ENCODE measurements at places on chromosomes 16 and 17.

- DNase-seq, result no peak
Observed at GRCh38 chr16:21647562-21648164, 4.7 kb downstream of the IGSF6 start.

DNA sequence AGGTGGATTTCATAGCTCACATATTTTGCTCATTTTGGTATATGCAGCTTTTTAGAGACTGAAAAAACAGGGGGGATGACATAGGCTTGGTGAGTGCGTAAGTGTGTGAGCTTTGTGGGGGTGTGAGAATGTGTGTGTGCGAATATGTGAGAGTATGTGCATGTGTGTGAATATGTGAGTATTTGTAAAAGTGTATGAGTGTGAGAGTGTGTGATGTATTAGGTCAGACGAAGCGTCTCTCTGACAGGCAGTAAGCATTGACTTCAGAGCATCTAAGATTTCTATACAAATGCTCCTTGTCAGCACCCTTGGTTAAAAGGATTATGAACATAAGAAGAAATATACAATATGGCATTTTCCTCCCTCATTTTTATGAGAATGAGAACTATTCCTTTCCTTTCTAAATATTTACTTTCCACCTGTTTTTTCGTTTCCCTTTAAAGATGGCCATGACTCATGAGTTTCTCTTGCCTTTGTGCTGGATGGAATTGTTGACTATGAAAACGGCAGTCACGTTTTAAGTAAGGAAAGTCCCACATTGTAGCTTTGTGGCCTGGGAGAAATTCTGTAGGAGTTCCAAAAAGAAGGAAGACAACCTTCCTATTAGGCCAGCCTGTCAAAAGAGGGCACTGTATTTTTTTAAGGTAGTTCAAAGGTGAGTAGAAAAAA lies 276.4 kb downstream of the FOXL1 start:
- DNase-seq, result no peak

DNA sequence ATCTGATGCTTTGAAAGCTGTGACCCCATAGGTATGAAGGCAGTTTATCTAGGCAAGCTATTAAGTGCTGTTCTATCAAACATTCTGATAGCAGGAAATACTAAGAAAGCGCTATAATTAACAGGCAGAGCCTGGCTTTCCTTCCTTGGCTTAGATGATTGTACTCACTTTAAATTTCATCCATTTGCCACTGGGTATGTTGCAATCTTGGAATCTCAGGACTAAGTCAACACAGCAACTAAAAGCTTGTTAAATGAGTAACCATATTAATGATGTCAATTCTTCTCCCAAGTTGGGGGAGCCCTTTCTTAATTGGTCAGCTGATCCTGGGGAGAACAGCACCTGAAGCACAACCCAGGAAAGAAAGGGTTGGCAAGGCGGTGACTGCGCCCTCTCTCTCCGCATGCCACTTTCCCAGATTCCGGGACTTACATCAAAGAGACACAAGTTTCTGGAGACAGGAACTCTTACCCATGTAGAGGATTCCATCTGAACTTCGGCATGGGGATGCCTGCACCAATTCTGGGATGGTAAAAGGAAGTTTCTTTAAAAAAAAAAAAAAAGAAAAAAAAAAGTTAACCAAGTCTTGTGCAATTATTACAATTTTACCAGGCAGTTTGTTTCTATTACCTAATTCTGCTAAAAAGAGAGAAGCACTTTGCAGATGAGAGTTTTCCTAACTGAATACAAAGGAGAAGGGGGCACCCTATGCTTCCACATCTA lies 54.4 kb upstream of the ICAM2 start:
- DNase-seq, result no peak

- no peak for DNase-seq
Observed at GRCh38 chr17:79792341-79792871, 4.5 kb downstream of the CBX8 start.

GRCh38 chr16:27444015-27444414 lies 42.0 kb downstream of the IL21R start:
- DNase-seq, result no peak

- no peak for DNase-seq
Observed at GRCh38 chr16:53672461-53672860, 31.2 kb downstream of the RPGRIP1L start.

DNA sequence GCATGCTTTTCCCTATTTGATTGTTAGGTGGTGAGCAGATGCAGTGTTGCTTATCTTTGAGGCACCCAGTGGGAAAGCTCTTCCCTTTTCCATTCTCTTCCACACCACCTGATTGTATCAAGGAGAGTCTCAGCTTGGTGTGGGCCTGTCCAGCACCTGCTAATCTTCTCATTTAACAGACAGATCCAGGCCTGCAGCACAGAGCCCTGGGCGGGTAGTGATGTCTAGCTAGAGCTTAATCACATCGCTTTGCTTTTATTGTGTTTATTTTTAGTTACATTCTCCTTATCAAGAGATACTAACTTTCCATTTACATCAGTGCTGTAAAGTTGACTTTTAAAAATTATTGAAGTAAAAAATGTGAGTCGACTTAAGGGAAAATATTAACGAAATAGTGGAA lies 24.2 kb downstream of the FOXL1 start:
- DNase-seq, result no peak

GRCh38 chr16:61590577-61590976 lies 445.7 kb downstream of the CDH8 start:
- DNase-seq, result no peak

DNA sequence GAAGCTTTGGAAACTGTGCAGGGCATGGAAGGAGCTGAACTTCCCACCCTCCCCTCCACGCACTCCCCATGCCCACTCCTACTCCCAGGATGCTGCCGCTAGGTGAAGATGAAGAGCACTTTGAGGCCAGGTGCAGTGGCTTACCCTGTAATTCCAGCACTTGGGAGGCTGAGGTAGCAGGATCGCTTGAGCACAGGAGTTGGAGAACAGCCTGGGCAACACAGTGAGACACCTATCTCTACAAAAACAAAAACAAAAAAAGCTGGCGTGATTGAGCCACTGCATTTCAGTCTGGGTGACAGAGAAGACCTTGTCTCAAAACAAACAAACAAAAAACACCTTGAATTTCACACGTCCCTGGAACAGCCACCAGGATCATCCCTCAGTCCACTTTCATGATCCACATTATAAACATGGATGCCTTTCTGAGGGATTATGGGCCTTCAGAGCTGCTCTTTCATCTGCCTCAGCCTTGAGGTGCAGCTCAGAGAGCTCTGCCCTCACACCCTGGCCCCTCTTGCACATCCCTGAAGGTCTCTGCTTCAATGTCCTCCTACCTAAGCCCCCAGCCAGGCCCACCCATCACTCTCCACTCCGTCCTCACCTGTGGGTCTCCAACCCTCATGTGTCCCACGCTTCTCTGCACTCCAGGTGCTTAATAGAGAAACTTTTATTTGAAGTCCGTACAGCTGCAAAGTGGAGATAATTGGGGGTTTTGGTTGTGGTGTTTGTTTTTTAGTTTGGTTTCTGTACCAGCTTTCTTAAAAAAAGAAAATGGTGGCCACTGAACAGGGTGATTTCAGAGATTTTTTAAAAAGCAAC lies 25.8 kb downstream of the PHB1 start:
- peak; percentile 53 for DNase-seq

- no peak for DNase-seq
Observed at GRCh38 chr17:8703001-8703400, 41.6 kb downstream of the CCDC42 start.

- DNase-seq, result no peak
Observed at GRCh38 chr16:50613281-50613963, 65.2 kb downstream of the NKD1 start.

GRCh38 chr16:68656751-68657150 lies 11.6 kb downstream of the CDH3 start:
- no peak for DNase-seq

Measured in Jurkat, Clone E6-1 (cell line).